ENCODE measurements at places on chromosomes 16 and 17. TPM values are rescaled to one million over a fixed set of nuclear protein-coding genes. Genes with fewer than 3 reads are reported as not detected.

GRCh38 chr17:29136998-29137730 is 43.0 kb downstream of the MYO18A start:
- no peak for DNase-seq

DNA sequence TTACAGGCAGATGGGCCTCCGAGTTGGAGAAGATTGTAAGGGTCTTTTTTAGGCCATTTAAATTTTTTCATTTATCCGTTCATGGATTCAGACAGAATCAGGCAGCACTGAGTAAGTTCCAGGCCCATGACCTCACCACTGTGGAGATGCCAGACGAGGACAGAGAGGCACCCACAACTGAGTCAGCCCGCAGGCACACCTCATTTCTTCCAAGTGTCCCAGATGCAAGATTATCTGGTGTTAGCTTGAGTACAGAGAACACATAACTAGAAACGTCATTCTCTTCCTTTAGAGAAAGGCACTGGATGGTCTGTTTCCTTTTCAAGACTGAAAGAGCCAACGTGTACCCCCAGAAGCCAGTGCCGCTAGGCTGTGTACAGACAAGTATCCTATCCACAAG is 16.9 kb downstream of the CLEC16A start:
- no peak for DNase-seq

- no peak for DNase-seq
Observed at GRCh38 chr17:70254735-70255460, 85.6 kb downstream of the KCNJ2 start.

GRCh38 chr17:9028202-9028987 is 7.1 kb downstream of the NTN1 start:
- DNase-seq, result no peak

- DNase-seq, result no peak
Observed at GRCh38 chr17:1648173-1648962, 1.3 kb downstream of the RILP start.

GRCh38 chr17:31481783-31482081 is 90.3 kb downstream of the RAB11FIP4 start:
- DNase-seq, result no peak

- no peak for DNase-seq
Observed at GRCh38 chr16:87288753-87289362, 28.3 kb downstream of the C16orf95 start.

DNA sequence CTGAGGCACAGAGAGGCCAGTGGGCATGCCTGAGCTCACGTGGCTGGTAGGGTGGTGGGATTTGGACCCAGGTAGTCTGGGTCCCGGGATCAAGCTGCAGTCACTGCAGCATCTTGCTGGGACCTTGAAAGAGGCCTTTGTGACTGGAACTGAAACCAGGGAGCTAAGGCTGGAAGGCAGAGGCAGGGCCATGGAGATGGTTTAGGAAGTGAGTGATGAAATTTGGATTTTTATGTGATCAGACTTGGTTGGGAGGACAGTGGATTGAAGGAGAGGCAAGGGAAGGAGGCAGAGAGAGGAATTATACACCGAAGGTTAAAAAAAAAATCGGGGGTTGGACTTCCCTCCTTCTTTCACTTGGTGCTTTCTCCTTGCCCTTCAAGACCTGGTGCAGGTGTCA is 255.4 kb upstream of the CACNG5 start:
- no peak for DNase-seq

- DNase-seq, result no peak
Observed at GRCh38 chr17:8630227-8630801, at the start of gene MYH10. Gene MYH10 (minus strand): TSS chr17:8630725. CDS start chr17:8623246, 7,479 bp downstream.

DNA sequence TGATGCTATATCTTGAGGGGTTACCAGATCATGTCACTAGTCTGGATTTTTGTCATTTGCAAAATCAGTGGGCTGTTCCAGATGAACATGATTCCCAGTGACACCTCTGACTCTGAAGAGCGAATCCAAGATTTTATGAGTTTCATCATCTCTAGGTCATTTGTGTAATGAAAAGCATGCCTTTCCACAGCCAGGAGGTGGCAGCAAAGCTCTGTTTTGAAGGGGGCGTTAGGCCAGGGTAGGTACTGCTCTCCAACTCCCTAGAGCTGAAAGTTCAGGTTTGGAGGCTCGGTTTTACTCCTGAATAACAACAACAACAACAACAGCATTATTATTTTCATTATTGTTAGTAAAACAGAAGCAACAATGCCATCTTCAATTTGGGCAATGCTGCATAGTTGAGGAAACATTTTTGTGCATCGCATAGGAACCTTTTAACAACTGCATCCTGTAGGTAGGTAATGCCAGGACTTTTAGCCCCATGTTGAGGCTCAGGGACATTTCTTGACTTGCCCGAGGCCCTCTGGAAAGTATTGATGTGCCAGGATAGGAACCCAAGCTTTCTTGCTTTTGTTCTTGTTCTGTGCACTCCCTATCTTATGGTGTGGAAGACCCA is 77.0 kb downstream of the MYH13 start:
- DNase-seq, result no peak

- no peak for DNase-seq
Observed at GRCh38 chr16:14013571-14014283, 57.4 kb upstream of the MRTFB start.

- no peak for DNase-seq
Observed at GRCh38 chr17:43810823-43811222, 22.1 kb downstream of the MPP3 start.

DNA sequence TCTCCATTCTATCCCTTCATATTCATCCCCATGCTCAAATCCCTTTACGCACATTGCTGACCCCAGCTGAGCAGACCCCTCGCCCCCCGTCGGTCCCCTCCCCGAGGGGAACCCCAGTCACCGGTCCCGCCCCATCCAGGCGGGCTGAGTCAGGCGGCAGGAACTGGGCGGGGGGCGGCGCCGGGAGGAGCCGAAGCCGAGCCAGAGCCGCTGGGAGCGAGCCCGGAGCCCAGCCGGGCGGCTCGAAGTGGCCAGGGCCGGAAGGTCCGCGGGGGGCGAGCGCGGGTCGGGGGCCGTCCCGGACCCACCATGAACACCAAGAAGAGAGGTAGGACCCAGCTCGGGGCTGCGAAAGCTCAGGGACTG is 8.6 kb downstream of the RIPOR1 start:
- no peak for DNase-seq

DNA sequence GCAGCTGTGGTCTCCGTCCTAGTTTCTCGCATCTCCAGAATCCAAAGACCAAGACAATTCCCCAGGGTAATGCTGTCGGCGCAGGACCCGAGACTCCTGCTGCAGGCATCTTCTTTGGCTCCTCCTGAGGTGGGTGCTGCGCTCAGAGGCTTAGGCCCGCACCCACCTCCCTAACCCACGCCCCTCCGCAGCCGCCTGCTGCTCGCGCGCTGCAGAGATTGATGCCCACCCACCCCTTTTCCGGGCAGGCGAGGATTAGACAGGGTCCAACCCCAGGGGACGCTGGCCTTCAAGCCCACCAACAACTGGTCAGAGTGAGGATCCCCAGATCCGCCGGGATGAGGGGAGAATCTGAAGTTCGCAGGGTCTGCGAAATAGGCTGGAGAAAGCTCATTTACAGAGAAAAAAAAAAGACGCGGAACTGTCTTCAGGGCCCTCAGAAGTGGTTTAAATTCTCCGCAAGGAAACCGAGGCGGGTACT is 27.9 kb downstream of the SLFN11 start:
- no peak for DNase-seq

The AATK gene
- 2.1 TPM for total RNA-seq

The GPRC5C gene
- total RNA-seq, result not detected

The PSKH1 gene
- 15.4 TPM for total RNA-seq

The ACSM5 gene
- total RNA-seq, result not detected
